Ascending aorta (tissue), 2 donors: ENCODE measurements at places on chromosomes 1 and 21. TPM values are rescaled to one million over a fixed set of nuclear protein-coding genes. Genes with fewer than 3 reads are reported as not detected.

OPRD1 gene
- not detected for total RNA-seq

IL12RB2 gene
- not detected for total RNA-seq

FAM72B gene
- total RNA-seq, result not detected

SPRR1B gene
- not detected for total RNA-seq

LRRC47 gene
- total RNA-seq, result 41.5 TPM

NID1 gene
- 172 TPM for total RNA-seq

ACKR1 gene
- 642 TPM for total RNA-seq

LDLRAD1 gene
- not detected for total RNA-seq

WDR64 gene
- not detected for total RNA-seq

PROK1 gene
- not detected for total RNA-seq

NBPF12 gene
- 5.6 TPM for total RNA-seq

- no peak for DNase-seq
Measured at GRCh38 chr1:207654320-207654719, 9.4 kb downstream of the CR1L start.

DNA sequence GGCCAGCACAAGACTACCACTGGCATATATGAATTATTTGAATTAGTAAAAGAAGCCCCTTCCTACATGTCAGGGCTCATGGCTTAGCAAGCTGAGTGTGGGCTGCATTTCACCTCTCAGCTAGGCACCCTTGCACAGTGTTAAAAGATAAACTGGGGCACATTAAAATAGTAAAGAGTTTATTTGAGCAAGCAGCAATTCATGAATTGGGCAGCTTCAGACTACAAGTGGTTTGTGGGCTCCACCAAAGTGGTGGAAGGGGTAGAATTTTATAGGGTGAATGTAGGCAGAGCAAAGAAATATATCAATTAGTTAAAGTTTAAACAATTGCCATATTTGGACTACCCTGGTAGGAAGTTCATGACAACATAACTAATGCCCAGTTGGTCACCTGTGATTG, 178.8 kb downstream of the PLPP3 start:
- DNase-seq, result no peak

DNA sequence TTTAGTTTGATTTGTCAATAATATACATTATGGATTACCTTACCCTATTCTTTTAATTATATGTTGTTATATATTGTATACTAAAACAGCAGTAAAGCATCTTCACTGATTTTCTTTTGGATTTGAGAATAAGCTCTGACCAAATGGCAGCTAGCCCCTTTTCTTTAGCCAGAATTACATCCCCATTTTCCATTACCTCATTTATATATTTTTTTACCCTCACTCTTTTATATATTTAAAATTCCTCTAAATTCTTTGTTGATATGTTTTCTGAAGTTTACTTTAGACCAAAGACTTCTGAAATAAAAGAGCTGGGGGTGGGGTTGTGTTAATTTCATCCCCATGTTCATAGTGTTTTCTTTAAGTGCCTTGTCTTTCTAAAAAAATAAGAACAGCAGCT, 24.6 kb downstream of the ANGPTL1 start:
- DNase-seq, result no peak

- no peak for DNase-seq
Measured at GRCh38 chr1:111981871-111982270, 7.6 kb downstream of the KCND3 start.

- DNase-seq, result no peak
Measured at GRCh38 chr1:21267191-21268077, 22.8 kb downstream of the ECE1 start.

DNA sequence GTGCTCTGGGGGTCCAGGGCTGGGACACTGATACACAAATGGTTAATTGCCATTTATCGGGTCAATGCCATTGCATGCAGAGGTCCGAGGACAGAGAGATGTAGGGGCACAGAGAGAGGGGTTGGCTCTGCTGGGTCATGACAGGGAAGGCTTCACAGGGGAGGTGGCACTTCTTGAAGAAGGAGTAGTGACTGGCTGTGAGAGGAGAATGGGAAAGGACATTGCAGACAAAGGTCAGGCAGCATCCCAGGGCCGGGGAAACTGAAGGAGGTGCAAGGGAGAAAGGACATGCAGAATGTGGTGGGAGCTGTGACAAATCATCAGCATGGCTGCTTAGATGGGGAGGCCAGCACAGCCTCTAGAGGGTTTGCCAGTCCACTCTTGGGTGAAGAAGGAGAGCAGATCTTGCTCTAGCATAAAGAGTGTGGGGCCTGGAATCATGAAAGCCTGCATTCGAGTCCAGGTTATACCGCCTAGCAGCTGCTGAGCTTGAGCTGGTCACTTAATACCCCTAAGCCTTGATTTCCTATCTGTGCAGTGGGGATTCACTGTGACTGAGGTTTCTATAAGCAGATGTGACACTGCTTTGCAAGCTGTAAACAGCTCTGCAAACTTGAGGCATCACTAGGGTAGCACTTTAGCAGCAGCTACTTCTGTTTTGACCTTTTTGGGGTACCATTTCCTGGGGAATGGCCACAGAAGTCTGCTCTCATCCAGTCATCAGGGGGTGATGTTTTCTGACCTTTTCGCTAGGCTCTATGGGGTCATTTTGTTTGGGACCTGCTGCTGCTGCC, 59.2 kb upstream of the EPS8L3 start:
- no peak for DNase-seq

GRCh38 chr1:160722726-160723125, 11.1 kb upstream of the CD48 start:
- DNase-seq, result no peak

- no peak for DNase-seq
Measured at GRCh38 chr1:108856994-108857393, at the start of gene AKNAD1. Gene AKNAD1, minus strand, starts transcription at chr1:108857094. Its CDS starts 4,430 bp downstream, at chr1:108852664.

- no peak for DNase-seq
Measured at GRCh38 chr1:174428033-174428432, 19.7 kb upstream of the GPR52 start.

GRCh38 chr1:71089536-71090270, 8.9 kb upstream of the ZRANB2 start:
- no peak for DNase-seq

- no peak for DNase-seq
Measured at GRCh38 chr21:45219517-45219916, 68.2 kb downstream of the POFUT2 start.

DNA sequence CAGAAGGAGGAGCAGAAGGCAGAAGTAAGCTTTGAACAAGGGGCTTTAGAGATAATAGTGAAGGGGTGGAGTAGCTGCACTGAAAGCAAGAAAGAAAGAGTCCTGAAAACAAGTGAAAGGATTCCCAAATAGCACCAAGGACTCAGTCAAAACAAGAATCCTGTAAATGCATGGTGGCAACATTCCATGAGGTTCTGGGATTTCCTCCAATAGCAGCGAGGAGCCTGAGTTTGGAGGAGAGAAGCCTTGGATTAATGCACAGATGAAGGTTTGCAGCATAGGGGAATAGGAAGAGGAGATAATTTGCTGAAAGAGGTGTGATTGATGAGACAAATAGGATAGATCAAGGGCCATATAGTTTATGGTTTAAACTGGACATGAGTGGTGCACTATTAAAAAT, 10.9 kb downstream of the KRTAP22-2 start:
- no peak for DNase-seq

GRCh38 chr1:118627435-118627834, 360.7 kb downstream of the TBX15 start:
- no peak for DNase-seq

GRCh38 chr21:39009587-39010225, 173.5 kb downstream of the PSMG1 start:
- DNase-seq, result no peak

DNA sequence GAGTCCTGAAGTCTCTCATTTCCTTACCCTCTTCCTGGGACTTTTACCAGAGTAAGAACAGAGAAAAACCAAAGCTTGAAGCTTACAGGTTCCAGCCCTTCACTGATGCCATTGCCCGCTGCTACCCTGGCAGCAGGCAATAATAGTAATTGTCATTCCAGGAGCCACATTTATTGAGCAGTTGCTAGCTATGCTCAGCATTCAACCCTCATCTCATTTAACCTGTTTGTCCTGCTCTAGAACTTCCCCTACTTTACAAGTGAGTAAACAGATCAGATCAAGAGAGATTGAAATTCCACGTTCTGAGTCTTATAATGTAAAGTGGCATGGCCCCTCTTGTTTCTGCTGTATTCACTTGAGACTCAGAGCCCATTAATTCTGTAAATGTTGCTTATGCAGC, 80.4 kb downstream of the ATP1A1 start:
- DNase-seq, result no peak

DNA sequence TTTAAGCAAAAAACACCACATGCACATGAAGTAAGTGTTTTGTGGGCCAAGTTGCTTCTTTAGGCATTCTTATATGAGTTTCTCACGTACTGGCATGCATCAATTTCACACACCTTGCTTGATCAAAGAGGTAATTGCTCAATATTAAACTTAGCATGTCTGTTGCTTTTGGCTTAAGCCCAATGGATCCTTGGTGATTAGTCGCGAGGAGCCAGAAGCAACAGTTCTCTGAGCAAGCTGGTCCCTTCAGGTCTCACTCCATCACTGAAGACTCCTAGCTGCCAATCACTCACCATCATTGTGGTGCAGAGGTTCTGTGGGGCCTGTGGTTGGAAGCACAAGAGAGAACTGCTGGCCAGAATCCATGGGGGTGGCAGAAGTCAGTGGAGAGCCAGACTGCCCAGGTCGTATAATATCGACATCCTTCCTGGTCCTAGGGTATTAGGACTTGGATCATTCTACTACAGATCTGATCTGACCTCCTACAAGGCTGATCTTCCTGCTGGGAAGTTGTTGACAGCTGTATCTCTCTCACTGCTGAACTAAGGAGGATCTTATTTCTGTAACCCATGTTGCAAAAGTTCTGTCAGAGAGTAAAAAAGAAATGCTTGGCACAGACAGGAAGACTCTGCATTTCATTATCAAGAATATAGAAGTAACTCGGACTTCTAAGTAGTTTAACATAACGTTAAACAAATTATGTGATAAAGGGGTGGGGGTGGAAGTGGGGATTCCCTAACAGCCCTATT, 140.5 kb downstream of the NTPCR start:
- DNase-seq, result no peak

DNA sequence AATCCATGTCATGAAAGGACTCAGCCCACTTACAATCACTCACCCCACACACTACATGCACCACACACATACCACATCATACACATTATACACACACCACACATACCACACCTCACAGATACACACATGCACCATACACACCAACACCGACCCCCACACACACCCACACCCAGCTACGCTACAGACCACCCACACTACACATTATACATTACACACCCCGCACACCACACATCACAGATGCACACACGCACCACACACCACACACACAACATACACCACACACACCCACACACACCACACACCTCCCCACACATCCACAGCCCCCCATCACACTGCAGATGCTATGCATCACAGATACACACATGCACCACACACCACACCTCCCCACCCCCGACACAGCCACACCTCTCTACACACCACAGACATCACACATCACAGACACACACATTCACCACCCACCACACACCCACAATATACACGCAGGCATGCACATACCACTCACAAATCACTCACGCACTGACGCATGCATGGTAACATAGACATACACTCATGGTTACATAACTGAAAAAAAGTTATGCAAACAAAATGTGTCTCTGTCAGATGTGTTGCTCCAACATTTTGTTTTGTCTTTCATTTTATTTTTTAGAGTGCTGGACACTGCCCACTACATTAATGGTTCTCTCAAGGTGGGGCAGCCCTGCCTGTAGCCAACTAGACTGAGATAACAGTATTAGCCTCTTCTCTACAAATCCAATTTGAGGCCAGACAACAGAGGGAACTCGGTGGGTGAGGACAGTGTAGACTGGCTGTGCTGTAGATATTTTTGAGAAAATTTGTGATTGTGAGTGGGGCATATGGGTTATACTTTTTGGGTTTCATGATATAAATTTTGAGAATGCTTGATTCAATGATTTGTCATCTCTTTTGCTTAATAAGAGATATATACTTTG, 15.2 kb upstream of the PGBD2 start:
- DNase-seq, result no peak

DNA sequence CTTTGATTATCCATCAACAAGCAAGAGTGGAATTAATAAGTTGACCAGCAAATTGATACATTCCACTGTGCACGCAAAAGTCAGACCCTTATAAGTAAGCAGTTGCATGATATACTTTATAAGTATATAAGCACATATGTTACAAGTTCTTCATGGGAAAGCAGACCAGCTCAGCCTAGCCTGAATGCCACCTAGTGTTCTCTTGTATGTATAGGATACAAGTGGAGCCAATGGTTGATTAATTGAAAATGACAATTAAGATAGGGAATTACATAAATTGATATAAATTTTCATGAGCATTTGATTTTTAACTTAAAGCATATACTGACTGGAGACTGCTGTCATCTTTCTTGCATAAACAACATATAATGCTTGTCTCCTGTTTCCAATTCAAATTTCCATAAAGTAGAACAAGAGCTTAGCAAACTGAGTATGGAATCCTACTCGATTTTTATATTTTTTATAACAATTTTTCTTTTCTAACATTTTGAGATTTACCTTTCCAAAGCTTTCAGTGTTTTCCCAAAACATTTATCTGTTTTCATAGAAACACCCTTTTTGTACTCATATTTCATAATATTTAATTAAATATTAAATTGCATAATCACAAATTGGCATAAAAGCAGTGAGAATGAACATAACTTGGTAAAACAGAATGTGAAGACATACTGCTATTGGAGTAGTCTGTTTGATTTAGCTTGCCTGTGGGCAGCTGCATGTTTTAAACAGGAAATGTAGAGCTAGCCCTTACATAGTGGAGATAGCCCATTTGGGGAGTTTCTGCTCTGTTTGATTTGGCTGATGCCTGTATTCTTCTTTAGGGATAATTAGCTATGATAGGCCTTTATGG, 62.8 kb downstream of the MAGI3 start:
- no peak for DNase-seq

- no peak for DNase-seq
Measured at GRCh38 chr1:239587066-239587465, 200.7 kb downstream of the CHRM3 start.

DNA sequence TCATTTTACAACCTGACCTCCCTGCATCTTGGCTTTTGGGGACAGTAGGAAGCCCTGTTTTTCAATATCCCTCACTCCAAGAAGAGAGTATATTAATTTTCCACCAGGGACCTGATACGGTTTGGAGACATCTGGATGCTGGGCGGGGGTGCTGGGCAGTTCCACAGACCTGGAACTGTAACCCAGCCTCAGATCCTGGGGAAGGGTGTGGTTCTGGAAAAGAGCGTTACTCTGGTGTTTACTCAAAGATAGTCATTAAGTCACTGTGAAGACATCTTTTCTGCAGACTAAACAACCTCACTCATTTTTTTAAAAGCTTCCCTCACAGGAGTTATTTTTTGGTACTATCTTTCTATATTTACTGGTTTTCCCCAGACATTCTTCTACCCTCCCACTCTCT, 189.8 kb downstream of the CLIC6 start:
- no peak for DNase-seq

- DNase-seq, result peak; percentile 42
Measured at GRCh38 chr1:32858791-32859190, 11.9 kb downstream of the FNDC5 start.

GRCh38 chr1:182674346-182675246, 9.8 kb downstream of the RGS8 start:
- DNase-seq, result no peak
